Substantia nigra (tissue), 51 donors: ENCODE measurements at places on chromosomes 7 and 10.

- no peak for DNase-seq
Measured at GRCh38 chr7:142039231-142039630, 43.6 kb downstream of the MGAM start.

GRCh38 chr10:128058106-128058749 is 68.0 kb downstream of the MKI67 start:
- DNase-seq: no peak

DNA sequence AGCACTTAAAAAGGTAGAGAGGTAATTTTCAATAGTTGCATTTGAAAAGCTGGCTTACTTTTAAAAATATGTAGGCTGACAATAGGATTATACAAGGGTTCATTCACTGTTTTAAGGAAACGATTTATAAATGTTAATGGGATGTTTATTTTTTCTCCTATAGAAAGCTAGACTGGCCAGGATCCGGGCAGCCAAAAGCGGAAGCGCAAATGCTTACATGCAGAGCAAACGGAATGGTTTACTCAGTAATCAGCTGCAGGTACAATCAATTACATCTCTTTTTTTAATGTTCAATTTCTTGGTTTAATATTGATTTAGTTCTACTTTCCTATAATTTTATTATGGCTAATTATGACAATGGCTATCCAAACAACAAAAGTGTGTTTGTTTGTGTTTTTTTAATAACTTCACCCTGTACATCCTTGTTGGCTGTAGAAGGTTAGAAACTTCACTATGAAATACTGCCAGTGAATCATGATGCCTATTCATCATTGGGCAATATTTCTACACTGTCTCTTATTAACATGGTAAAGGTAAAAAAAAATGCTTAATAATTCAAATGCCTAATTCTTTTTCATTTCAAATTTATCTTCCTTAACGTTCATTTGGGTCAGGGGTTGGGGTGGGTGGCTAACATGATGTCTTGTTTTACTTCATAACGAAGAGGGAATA is 116.4 kb downstream of the TSPAN12 start:
- DNase-seq: no peak

GRCh38 chr7:36863901-36864701 is 139.8 kb upstream of the AOAH start:
- DNase-seq: no peak

- DNase-seq: no peak
Measured at GRCh38 chr10:32446536-32447406, 831 bp downstream of the CCDC7 start.

DNA sequence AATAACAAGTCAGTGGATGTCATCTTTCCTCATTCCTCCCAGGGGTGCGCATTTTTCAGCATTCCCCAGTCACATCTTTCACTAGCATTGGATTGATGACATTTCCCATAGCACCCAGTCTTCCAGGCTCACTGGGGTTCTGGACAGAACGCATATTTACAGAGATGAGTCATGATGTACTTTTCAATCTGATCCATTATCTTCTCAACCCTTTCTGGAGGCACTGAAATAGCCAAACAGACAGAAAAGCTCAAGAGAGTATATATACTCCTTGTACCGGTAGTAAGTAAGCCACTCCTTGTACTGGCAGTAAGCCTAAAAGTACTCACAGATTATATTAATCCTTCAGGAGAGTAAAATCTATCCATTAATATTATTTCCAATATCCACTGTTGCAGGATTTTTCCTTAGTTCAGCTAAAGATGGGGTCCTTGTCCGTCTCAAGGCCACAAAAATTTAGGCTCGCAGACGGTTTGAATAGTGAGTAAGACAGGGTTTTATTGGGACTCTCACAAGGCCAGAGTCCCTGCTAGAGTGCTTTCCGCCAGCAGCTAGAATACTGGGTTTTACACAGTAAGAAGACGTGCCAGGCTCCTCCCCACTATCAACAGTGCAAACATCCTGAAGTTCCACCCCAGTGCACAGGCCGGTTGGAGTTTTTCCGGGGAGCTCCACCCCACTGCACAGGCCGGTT is 60.8 kb downstream of the MDH2 start:
- no peak for DNase-seq

DNA sequence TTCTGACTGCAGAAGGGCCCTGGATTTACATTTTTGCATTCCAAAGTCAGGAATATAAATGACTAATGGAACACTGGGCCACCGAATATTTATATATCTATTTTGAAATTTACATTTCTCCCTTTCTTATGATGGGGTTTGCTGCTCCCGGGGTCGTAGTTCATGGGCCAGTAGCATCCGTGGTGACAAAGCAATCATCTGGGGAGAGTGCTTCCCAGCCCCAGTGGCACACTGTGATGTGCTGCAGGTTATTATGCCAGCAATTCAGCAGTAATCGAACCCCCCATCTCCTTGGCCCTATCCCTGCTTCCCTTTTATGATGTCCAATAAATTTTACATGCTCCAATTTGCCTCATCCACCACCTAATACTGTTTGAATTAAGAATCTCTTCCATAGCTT is 837.5 kb downstream of the LRMDA start:
- DNase-seq: no peak

GRCh38 chr7:105978035-105978434 is 15.0 kb downstream of the CDHR3 start:
- no peak for DNase-seq

- no peak for DNase-seq
Measured at GRCh38 chr7:101935521-101936141, 118.2 kb downstream of the CUX1 start.

GRCh38 chr7:128910569-128910945 is at the start of gene KCP:
Gene KCP, minus strand, starts transcription at chr7:128910709. Its CDS starts 33 bp downstream, at chr7:128910676.
- DNase-seq: no peak

DNA sequence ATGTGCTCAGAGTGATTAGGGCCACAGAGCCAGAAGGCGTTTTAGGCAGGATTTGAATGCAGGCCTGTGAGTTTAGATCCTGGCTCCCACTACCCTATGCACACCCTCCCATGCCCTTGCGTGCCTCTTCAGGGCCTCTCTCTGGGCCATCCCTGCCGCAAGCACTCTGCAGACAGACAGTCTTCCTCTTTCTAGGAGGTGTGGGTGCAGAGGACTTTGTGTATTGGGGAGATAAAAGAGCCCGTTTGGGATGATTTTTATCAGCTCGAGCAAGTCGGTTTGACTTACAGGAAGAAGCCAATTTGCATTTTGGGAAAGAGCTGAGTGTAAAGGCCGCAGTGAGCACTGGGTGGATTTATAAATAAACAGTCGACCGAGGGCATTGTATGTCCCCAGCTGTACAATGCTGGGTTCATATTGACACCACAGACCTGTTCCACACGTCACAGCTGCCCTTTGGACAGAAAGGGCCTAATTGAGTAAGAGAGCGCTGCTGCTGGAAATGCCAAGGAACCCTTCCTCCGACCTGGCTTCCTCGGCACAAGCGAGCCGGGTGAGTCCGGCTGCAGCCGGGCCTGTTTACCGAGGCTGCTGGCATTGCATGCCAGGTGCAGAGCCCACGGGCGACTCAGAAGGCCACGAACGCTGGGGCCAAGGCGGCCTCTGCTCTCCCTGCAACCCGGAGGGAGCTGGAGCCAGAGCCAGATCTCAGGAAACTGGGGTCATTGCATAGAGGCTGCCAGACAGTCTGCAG is 25.1 kb downstream of the ZMIZ1 start:
- no peak for DNase-seq

- DNase-seq: no peak
Measured at GRCh38 chr7:88835147-88835728, 39.7 kb upstream of the TEX47 start.

GRCh38 chr10:83849150-83849549 is 290.2 kb upstream of the GHITM start:
- DNase-seq: no peak

DNA sequence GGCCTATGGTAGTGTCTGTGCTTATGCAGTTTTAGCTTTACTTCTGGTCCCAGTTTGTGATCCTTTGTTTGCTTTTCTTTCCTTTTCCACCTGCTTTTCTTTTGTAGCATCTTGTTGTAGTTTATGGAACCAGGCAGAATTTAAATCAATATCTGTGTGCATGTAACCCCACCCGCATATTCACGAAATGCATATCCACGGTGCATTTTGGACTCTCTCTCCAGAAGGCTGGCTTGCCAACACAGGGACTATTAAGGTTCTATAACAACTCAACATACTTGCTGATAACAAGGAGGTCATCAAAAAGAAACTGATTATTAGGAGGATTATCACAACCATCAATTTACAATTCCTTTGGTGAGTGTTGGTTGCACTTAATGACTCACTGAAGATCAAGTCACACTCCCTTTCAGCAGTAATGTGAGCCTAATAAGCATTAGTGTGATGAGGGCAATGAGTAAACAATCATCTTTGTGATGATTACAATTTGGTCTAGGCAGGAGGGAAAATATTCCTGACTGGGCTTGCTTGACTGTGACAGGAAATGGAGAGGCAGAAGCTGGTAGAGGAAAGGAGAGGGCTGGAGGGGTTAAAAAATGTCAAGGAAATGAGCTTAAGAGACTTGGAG is 378.6 kb downstream of the REEP3 start:
- DNase-seq: no peak

DNA sequence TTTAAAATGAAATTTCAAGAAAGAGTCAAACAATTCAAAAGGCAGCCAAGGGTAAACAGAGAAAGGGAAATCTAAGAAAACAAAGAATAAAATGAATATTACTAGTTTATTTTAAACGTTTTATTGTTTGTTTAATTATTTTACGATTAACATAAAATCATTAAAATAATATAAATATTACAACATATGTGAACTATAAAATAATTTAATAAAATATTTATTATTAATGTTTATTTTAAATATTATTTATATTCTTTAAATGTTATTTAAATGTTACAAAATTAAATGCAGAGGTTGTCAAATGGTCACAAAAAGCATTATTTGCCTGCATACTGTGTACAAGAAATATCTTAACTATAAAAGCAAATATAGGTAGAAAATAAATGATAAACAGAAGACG is 786.7 kb upstream of the GHITM start:
- no peak for DNase-seq
